Panc1 (cell line): ENCODE measurements at places on chromosomes 4 and X.

DNA sequence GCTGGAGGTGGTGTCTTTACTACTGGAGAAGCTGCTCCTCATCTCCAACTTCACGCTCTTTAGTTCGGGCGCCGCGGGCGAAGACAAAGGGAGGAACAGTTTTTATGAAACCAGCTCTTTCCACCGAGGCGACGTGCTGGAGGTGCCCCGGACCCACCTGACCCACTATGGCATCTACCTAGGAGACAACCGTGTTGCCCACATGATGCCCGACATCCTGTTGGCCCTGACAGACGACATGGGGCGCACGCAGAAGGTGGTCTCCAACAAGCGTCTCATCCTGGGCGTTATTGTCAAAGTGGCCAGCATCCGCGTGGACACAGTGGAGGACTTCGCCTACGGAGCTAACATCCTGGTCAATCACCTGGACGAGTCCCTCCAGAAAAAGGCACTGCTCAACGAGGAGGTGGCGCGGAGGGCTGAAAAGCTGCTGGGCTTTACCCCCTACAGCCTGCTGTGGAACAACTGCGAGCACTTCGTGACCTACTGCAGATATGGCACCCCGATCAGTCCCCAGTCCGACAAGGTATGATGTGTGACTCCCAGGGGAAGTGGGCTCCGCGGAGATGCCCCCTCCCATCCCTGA, 634 bp downstream of the LRAT start:
- peak overlapping the region; percentile 48 for H3K4me3 ChIP-seq
- DNase-seq, result no peak
- no peaks in the 10 kb centered on the region for H3K36me3 ChIP-seq
- no peak overlapping the region for H3K27ac ChIP-seq
- peaks cover 6% of the 10 kb centered on the region; the same call in 1 of the 2 replicates for H3K27me3 ChIP-seq
- no peaks in the 10 kb centered on the region for H3K4me1 ChIP-seq

DNA sequence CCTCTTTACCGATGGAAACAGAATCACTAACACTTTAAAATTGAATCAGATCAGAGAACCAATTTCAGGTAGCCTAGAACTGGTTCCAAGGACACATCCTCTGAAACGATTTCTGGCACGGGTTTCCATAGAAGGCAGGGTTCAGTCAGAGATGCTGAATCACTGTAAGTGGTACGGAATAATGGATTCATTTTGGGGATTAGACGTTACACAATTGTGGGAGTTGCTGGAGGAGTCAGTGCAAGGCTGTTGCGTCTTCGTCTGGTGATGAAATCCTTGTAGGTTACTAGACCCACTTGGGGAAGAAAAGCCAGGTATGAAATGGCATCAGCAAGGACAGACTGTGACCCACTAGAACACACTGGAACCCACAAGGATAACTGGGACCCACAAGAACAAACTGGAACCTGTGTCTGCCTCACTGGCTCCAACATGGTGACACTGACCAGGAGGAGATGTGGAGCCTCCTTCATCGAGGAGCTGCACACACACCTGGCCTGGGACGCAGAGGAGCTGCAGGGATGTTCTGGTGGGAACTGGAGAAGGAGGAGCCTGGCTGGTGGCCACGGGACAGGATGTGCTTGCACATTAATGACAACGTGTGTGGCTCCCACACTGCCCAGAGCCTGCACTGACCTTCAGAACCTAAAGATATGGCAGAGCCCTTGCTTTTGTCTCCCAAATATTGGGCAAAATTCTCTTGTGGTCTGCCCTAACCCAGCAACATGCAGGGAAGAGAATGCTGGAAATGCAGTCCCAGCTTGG, 105.1 kb downstream of the TRAPPC11 start:
- peaks cover 4% of the 10 kb centered on the region for H3K4me1 ChIP-seq
- no peaks in the 10 kb centered on the region for H3K27me3 ChIP-seq
- no peak overlapping the region for H3K4me3 ChIP-seq
- H3K36me3 ChIP-seq, result no peaks in the 10 kb centered on the region
- no peak for DNase-seq

DNA sequence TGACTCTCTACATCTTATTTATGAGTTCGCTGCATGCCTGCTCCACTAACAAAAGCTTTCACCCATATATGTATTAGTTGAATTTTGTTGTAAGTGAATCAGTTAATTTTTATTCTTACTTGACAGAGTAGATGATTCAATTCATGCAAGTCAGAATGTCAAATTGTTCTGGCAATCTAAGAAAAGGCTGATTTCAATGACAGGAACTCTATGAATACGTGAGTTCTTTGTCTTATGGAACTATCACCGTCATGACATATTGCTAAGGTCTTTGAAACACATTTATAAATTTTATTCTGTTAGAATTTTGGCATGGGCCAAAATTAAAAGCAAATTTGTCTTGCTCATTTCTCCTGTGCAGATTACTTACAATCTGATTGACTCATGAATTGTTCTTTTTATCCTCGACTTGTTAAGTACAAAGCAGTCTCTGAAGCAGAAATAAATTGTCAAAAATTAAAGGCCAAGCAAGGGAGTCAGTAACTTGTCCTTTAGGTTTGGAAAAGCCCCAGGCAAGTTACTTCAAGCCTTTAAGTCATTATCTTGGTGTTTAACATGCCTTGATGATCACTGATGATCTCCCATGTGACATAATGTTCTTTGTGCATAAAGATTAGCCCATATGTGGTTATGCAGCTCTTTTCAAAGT, 89.0 kb upstream of the GC start:
- H3K27ac ChIP-seq, result no peak overlapping the region
- no peaks in the 10 kb centered on the region for H3K27me3 ChIP-seq
- H3K4me1 ChIP-seq, result no peaks in the 10 kb centered on the region
- no peaks in the 10 kb centered on the region for H3K36me3 ChIP-seq
- H3K4me3 ChIP-seq, result no peak overlapping the region

DNA sequence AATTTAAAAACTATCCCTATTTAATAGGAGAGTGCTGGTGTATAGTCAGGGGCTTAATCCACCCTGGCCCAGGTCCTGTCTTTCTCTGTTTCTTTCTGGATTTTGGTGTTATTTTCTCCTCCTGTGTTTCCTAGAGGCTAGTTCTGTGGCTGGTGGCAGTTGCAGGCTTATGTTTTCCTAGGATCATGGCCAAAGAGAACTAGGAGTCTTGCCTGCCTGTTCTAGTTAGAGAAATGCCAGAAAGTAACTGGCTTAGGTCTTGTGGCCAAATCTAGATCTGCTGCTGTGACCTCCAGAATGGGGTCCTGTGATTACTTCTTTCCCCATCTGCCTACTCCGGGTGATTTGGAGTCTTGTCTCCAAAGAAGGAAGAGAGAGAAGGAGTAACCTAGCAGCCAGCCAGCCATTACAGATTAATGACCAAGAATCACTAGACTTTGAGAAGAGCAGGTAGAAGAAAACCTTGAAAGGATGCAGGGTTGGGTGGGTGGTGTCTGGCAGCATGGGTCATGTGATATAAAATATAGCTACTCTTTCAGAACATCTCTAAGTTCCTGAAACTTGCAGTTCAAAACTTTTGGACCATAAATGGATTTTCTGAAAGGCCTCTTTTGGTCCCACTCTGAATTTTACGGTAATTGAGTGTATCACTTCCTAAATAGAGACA, 117.9 kb downstream of the STIM2 start:
- no peaks in the 10 kb centered on the region for H3K36me3 ChIP-seq
- no peak for DNase-seq
- no peak overlapping the region for H3K27ac ChIP-seq

- H3K36me3 ChIP-seq, result no peaks in the 10 kb centered on the region
- DNase-seq, result no peak
- no peak overlapping the region for H3K4me3 ChIP-seq
- no peak overlapping the region for H3K27ac ChIP-seq
- no peaks in the 10 kb centered on the region for H3K4me1 ChIP-seq
These were observed 100.9 kb downstream of the LNX1 start for GRCh38 chr4:53490161-53490956.

GRCh38 chr4:106810122-106810521, 226.0 kb downstream of the DKK2 start:
- H3K27ac ChIP-seq, result no peak overlapping the region
- DNase-seq, result no peak
- H3K4me1 ChIP-seq, result no peaks in the 10 kb centered on the region
- H3K27me3 ChIP-seq, result no peaks in the 10 kb centered on the region

- H3K36me3 ChIP-seq, result no peaks in the 10 kb centered on the region
- no peak for DNase-seq
- H3K4me3 ChIP-seq, result no peak overlapping the region
These were observed 72.6 kb downstream of the SMARCA5 start for GRCh38 chr4:143586080-143586479.

- no peaks in the 10 kb centered on the region; the same call in 1 of the 2 replicates for H3K36me3 ChIP-seq
- H3K4me3 ChIP-seq, result no peak overlapping the region
- no peak for DNase-seq
- no peaks in the 10 kb centered on the region for H3K27me3 ChIP-seq
- H3K27ac ChIP-seq, result no peak overlapping the region
- no peaks in the 10 kb centered on the region for H3K4me1 ChIP-seq
These were observed 11.4 kb downstream of the GUCY1A1 start for GRCh38 chr4:155678011-155678410.

GRCh38 chrX:54223581-54223980, 40.5 kb upstream of the FAM120C start:
- H3K27me3 ChIP-seq, result no peaks in the 10 kb centered on the region
- H3K36me3 ChIP-seq, result no peaks in the 10 kb centered on the region
- no peak overlapping the region for H3K4me3 ChIP-seq
- no peak for DNase-seq
- no peak overlapping the region for H3K27ac ChIP-seq

GRCh38 chrX:64739792-64740378, 236.4 kb downstream of the ZC4H2 start:
- H3K4me1 ChIP-seq, result no peaks in the 10 kb centered on the region
- no peaks in the 10 kb centered on the region for H3K27me3 ChIP-seq
- no peak overlapping the region for H3K27ac ChIP-seq
- DNase-seq, result no peak

DNA sequence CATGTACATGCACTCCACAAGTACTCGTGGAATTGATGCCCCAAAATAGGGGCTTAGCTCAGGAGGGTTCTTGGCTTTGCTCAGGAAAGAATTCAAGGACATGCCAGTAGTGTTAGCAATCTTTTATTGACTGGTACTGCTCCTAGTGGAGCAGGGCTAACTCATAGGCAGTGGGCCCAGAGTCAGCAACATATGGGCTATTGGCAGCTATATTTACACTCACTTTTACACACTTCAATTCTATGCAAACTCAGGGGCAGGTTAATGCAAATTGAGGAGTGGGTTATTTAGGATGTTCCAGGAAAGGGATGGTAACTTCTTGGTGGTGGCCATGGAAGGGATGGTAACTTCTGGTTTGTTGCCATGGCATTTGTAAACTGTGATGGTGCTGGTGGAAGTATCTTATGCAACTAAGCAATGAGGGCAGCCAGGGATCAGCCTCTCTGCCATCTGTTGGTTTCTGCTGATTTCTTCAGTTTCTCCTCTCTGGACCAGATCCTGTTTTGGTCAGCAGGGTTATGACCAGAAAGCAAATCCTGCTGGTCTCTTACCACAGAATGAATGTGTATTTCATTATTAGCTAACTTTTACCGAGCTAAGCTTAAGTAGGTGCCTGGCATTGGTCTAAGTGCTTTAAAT, 69.2 kb upstream of the FAT1 start:
- DNase-seq, result no peak
- no peaks in the 10 kb centered on the region for H3K27me3 ChIP-seq
- H3K27ac ChIP-seq, result no peak overlapping the region
- H3K36me3 ChIP-seq, result no peaks in the 10 kb centered on the region

DNA sequence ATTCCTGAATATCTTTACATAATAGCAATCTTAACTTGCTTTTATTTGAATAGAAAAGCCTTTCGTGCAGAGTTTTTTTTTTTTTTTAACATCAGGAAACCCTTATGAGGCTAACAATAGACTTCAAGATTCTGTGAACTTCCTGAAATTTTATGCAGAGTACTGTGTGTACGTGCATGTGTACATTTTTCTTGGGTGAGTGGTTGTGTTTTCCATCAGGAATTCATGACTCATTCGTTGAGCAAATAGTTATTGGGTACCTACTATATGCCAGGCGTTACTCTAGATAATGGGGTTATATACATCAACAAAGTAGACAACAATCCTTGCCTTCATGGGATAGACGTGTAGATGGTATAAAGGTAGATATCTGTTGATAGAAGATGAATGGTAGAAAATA, 59.1 kb downstream of the MRPL1 start:
- H3K27me3 ChIP-seq, result no peaks in the 10 kb centered on the region
- no peak overlapping the region for H3K4me3 ChIP-seq
- H3K27ac ChIP-seq, result peak overlapping the region; percentile 63; the same call in 1 of the 2 replicates
- no peaks in the 10 kb centered on the region for H3K36me3 ChIP-seq
- DNase-seq, result peak; percentile 59

DNA sequence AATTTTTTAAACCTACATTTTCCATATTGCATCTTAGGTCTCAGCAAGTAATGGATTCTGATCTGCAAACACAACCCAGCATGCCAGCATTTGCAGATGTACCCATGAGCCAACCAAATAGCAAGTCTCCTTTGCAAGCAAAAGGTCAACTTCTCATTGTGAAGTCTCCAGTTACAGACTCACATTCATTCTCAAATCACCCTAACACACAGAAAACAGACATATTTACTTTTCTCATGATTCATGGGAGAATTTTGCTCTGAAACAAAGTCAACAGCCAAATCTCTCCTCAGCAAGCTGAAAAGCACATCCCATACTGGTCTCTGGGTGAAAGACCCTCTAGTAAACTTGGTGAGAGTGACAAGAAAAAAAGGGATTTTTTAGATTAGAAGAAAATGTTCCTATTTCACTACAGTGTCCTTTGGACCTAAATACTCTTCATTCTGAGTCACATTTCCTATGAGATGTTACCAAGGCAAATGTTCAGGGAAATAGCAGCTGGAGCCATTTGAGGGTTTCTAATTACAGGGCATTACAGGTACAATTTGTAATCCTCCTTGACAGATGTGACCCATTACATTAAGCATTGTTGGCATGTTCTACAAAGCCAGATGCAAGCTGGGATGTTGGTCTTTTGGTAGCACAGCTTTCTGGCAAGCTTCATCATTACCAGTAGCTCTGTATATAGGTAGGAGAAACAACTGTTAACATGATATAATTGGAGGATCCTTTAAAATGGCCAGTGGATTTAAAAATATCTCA, 383.3 kb downstream of the SMARCA1 start:
- H3K4me1 ChIP-seq, result no peaks in the 10 kb centered on the region
- no peak overlapping the region for H3K4me3 ChIP-seq
- H3K36me3 ChIP-seq, result no peaks in the 10 kb centered on the region
- no peak for DNase-seq
- no peaks in the 10 kb centered on the region for H3K27me3 ChIP-seq
- no peak overlapping the region for H3K27ac ChIP-seq

GRCh38 chr4:103423261-103423660, 225.1 kb upstream of the CENPE start:
- H3K4me3 ChIP-seq, result no peak overlapping the region
- no peaks in the 10 kb centered on the region for H3K27me3 ChIP-seq
- no peaks in the 10 kb centered on the region for H3K36me3 ChIP-seq
- H3K4me1 ChIP-seq, result no peaks in the 10 kb centered on the region
- DNase-seq, result no peak
- no peak overlapping the region for H3K27ac ChIP-seq
